ENCODE measurements at places on chromosomes 6 and 20. TPM values are rescaled to one million over a fixed set of nuclear protein-coding genes. Genes with fewer than 3 reads are reported as not detected.
A peak's percentile ranks its signal among the peaks of the same experiment; 100 is the strongest.

Gene TBC1D32
- 8.4 TPM for total RNA-seq

Gene WFDC12
- total RNA-seq: not detected

Gene PBOV1
- not detected for total RNA-seq

- DNase-seq: peak; percentile 97
Measured at GRCh38 chr20:34676642-34677373, at the start of gene PIGU. TSS of gene PIGU (minus strand) at chr20:34677092. CDS start at chr20:34677085, 7 bp downstream.

GRCh38 chr6:34154668-34155447 lies 9.0 kb upstream of the GRM4 start:
- DNase-seq: peak; percentile 29

DNA sequence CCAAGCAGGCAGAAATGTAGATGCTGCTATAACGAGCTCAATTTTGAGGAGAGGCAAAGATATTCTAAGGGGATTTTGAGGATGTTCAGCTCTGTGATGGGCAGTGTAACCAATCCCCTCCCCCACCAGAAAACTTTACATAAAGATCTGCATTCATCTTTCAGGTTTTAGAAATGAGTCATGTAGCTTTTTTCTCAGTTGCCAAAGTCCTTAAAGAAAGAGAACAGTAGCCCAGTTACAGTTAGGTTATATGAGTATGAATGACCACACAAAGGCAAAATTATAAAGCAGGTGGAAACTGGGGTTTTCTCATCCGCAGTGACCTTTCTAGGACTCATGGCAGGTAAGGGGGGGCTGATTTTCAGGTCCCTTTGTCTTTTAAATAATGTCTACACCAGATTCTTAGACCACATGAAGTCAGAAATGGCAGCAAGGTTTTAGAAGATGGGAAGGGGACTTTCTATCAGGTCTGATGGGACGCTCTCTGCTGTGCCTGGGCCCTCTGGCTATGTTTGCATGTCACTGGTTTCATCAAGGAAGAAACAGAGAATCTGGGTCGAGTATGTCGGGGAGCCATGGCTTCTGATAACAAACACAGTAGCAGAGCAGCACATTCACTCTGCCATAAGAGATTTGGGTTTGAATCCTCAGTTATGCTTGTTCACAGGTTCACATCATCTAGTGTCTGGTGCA lies 94.7 kb downstream of the CLIC5 start:
- no peak for DNase-seq

GRCh38 chr6:34095741-34096140 lies 50.1 kb downstream of the GRM4 start:
- DNase-seq: no peak

Data from mucosa of gallbladder (tissue), 1 donor.